ENCODE measurements at places on chromosomes 1 and 21.

- DNase-seq: no peak
These were observed 316.7 kb downstream of the BRINP2 start for GRCh38 chr1:177487481-177487880.

GRCh38 chr1:179229214-179230140, at the start of gene ABL2:
ABL2 (minus strand) TSS chr1:179229677; CDS start chr1:179229397, 280 bp downstream.
- DNase-seq: peak; percentile 58

DNA sequence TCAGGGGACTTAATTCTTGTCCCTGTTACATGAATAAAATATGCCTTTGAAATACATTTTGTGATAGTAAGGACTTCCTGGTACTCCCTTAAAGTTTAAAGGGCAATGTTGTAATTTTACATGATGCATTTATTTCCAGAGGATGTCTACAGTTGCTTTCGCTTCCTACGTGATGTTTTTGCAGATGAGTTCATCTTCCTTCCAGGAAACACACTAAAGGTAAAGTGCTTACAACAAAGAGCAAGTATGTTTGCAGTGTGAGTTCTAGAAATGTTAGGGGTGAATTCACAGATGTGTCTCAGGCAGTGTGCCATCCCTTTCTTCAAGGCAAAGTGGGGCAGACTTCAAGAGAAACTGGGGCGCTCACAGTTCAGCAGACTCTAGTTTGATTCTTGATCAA, 31.2 kb downstream of the GNPAT start:
- DNase-seq: no peak

DNA sequence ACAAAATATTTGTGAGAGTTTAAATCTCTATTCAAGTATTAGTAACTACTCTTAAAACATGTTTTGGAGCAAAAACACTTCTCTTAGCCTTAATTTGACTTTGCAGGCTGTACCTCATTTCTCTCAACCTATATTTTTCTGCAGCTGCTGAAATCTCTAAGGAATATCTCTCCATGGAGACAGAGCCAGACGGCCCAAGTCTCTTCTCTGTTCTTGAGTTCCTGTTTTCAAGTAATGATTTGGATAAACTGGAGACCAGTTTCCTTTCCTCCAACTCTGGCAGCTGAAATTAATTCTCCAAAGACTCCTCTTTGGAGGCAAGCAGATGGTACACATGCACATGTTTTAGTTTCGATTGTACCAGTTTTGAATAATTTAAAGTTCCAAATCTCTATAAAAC, 659.7 kb upstream of the NEGR1 start:
- DNase-seq: no peak

DNA sequence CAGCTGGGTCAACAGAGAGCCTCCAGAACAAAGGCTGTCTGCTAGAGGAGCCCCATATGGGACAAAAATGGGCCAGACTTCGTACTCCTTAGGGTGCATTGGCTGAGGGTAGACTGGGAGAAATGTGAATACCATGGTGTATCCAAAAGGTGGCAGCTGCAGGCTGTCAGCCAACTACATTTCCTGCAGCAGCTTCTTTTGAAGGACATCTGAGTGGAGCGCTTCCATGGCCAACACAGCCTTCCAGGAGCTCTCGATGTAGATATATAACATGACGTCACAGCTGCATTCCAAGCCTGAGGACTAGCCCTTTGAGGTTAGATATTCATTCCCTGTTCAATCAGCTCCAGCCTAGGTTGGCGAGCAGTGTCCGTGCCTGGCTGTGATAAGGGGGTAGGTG, 107.7 kb downstream of the MAB21L3 start:
- no peak for DNase-seq

Data from AG08395 (cell line).